A549 treated with DMSO at 1 μM for 4 hours (cell line): ENCODE measurements at places on chromosomes 7 and 10. TPM values are rescaled to one million over a fixed set of nuclear protein-coding genes. Genes with fewer than 3 reads are reported as not detected.

Gene IKZF1
- total RNA-seq: not detected in 5 replicates

Gene MALRD1
- not detected in 5 replicates for total RNA-seq

Gene CNPY1
- not detected in 5 replicates for total RNA-seq

Gene PIK3AP1
- total RNA-seq: 0.62 to 0.92 TPM (median 0.71 TPM) in 5 replicates

Gene GRB10
- total RNA-seq: 68.4 to 95.1 TPM (median 82.8 TPM) in 5 replicates

Gene FKBP6
- not detected in 5 replicates for total RNA-seq

Gene SEMA3C
- total RNA-seq: 46.4 to 76.0 TPM (median 61.3 TPM) in 5 replicates
